ENCODE measurements at places on chromosomes 16 and 17. TPM values are rescaled to one million over a fixed set of nuclear protein-coding genes. Genes with fewer than 3 reads are reported as not detected.

FAM117A gene
- total RNA-seq, result 6.2 TPM

SPNS1 gene
- 16.1 TPM for total RNA-seq

GUCY2D gene
- not detected for total RNA-seq

KRTAP4-1 gene
- total RNA-seq, result not detected

HCRT gene
- total RNA-seq, result not detected

ACSM5 gene
- 0.32 TPM for total RNA-seq

GIT1 gene
- 14.2 TPM for total RNA-seq

TBCD gene
- 57.9 TPM for total RNA-seq

NPIPB6 gene
- 4.1 TPM for total RNA-seq

C16orf54 gene
- total RNA-seq, result 2.5 TPM

ABCC3 gene
- total RNA-seq, result 6.9 TPM

CLEC3A gene
- 16.8 TPM for total RNA-seq

NPIPB2 gene
- total RNA-seq, result 7.1 TPM

CES3 gene
- total RNA-seq, result not detected

TMEM94 gene
- total RNA-seq, result 24.9 TPM

NOTUM gene
- total RNA-seq, result 1.3 TPM

XYLT1 gene
- 13.4 TPM for total RNA-seq

ZPBP2 gene
- not detected for total RNA-seq

TLCD2 gene
- 3.8 TPM for total RNA-seq

NPIPB9 gene
- total RNA-seq, result 9.3 TPM

TMEM11 gene
- 6.6 TPM for total RNA-seq

TP53TG3 gene
- not detected for total RNA-seq

SDR42E2 gene
- total RNA-seq, result not detected

NPIPA3 gene
- total RNA-seq, result 3.0 TPM

P3H4 gene
- 32.1 TPM for total RNA-seq

C17orf50 gene
- not detected for total RNA-seq

MFSD11 gene
- total RNA-seq, result 69.5 TPM

SCNN1B gene
- 3.0 TPM for total RNA-seq

CASKIN1 gene
- total RNA-seq, result 0.69 TPM

VTN gene
- total RNA-seq, result 1.1 TPM

C1QBP gene
- total RNA-seq, result 94.9 TPM

SOCS1 gene
- total RNA-seq, result 6.9 TPM

TEX19 gene
- not detected for total RNA-seq

KRTAP2-3 gene
- total RNA-seq, result not detected

FBXO39 gene
- 0.90 TPM for total RNA-seq

CDRT15L2 gene
- not detected for total RNA-seq

ZNF469 gene
- total RNA-seq, result 9.5 TPM
